ENCODE measurements at places on chromosomes 4 and X.

GRCh38 chr4:140149846-140150635, 3.9 kb downstream of the MAML3 start:
- no peak for DNase-seq

- no peak for DNase-seq
Measured at GRCh38 chr4:17690898-17691297, 76.5 kb downstream of the MED28 start.

GRCh38 chr4:55949482-55949802, 697 bp downstream of the CEP135 start:
- no peak for DNase-seq

GRCh38 chrX:37998586-37999262, 7.6 kb upstream of the SYTL5 start:
- no peak for DNase-seq

GRCh38 chr4:134636338-134637051, 434.9 kb upstream of the PABPC4L start:
- DNase-seq: no peak

GRCh38 chr4:118849867-118850487, 14.1 kb upstream of the SEC24D start:
- no peak for DNase-seq

GRCh38 chr4:186307497-186307896, 41.5 kb downstream of the F11 start:
- DNase-seq: no peak

- no peak for DNase-seq
Measured at GRCh38 chr4:114607056-114607455, 8.4 kb downstream of the UGT8 start.

- no peak for DNase-seq
Measured at GRCh38 chrX:28498658-28499057, 88.6 kb upstream of the IL1RAPL1 start.

DNA sequence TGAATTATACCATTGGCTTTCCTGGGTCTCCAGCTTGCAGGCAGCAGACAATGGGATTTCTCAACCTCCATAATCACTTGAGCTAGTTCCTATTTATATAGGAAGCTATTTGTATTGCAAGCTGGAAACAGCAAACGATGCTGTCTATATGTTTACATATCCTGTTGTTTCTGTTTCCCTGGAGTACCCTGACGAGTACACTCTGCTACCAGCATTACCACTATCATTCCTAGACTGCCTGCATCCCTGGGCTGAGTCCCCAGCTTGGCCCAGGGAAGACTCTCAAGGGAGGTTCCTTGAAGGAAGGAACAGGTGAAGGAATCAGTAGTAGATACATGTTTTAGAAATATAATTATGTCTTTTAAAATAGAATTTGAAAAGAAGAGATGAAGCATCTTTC, 81.4 kb downstream of the EVC2 start:
- no peak for DNase-seq

DNA sequence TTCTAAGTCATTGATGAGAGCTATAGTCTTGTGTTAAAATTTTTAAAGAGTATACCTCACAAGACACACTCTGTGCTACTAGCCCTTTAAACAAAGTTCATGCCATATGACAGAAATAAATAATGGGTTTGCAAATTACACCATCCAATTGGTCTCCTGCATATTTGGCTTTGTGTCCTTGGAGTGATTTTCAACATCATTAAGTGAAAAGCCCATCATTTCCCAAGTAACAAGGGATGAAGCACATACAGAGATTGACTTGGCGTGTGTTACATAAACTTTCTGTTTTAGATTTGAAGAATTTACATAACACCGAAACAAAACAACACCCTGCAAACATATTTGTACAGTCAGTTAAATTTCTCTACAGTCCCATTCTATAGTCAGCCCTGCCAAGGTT, 216.9 kb upstream of the NEIL3 start:
- DNase-seq: no peak

GRCh38 chrX:136030303-136031191, 45.3 kb downstream of the SLC9A6 start:
- no peak for DNase-seq

DNA sequence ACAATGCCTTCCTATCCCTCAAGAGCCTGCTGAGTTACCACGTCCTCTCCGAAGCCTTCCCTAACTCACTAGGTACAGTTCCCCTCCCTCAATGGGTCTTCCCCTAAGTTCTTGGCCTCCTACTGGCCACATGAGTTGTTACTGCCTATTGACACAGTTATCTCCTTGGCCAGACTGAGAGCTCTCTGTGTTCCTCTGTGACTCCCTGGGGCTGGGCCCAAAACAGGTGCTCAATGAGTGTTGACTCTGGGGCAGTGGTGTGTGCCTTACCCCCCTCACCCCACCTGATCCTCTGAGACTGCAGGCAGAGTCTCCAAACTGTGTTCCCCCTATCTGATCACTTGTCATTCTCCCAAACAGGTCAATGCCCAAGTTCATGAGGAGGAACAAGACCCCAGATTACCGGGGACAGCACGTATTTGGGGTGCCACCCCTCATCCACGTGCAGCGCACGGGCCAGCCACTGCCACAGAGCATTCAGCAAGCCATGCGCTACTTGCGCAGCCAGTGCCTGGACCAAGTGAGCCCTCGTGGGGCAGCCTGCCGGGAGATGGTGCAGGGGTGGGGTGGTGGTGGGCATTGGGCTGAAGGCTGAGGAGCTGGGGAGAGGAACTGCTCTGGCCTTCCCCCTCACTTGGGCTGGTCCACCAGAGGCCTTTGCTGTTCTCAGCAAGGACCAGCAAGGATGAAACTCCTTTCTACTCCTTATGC, 72.6 kb downstream of the STARD8 start:
- no peak for DNase-seq

GRCh38 chr4:26020083-26020668, 106.2 kb downstream of the SMIM20 start:
- DNase-seq: no peak

- DNase-seq: no peak
Measured at GRCh38 chr4:187865914-187866313, 129.7 kb upstream of the ZFP42 start.

DNA sequence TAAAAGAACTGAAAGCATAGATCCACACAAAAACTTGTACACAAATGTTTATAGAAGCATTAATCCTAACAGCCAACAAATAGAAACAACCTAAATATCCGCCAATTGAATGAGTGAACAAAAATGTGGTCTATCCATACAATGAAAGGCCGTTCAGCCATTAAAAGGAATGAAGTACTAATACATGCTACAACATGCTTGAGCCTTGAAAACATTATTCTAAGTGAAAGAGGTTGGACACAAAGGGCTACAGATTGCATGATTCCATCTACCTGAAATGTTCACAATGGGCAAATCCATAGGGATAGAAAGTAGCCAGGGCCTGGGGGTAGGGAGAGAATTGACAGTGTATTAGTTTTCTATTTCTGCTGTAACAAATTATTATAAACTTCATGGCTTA, 169.2 kb downstream of the SPCS3 start:
- DNase-seq: no peak

DNA sequence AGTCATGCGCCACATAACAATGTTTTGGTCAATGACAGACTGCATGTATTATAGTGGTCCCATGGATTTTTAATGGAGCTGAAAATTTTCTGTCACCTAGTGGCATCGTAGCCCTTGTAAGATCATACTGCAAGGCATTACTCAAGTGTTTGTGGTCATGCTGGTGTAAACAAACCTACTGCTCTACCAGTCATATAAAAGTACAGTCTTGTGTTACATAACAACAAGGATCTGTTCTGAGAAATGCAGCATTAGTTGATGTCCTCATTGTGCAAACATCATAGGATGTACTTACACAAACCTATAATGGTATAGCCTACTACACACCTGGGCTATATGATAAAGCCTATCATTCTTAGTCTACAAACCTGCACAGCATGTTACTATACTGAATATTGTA, 34.6 kb downstream of the COX18 start:
- DNase-seq: no peak

DNA sequence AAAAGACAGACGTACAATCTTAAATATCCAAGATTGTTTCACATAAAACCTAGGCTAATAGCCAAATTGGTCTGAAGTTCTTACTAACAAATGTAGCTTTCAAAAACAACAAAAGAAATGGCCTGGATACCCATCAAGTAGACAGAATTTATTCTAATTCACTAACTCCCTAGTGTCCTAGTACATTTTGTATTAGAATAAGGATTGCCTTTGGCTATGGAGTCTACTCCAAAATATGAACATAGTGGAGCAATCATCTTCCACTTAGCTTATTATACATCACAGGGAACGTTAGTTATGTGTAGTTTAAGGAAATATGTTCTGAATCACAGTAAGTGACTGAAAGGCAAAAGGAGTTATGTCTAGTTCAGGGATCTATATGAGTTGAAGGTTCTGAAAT, 81.7 kb downstream of the MAPK10 start:
- no peak for DNase-seq

- DNase-seq: peak; percentile 26
Measured at GRCh38 chr4:83535520-83536361, at the start of gene GPAT3. TSS of gene GPAT3 (plus strand) at chr4:83536108. CDS start at chr4:83536623, 515 bp downstream.

- DNase-seq: no peak
Measured at GRCh38 chrX:51456246-51456645, 40.1 kb downstream of the NUDT11 start.

DNA sequence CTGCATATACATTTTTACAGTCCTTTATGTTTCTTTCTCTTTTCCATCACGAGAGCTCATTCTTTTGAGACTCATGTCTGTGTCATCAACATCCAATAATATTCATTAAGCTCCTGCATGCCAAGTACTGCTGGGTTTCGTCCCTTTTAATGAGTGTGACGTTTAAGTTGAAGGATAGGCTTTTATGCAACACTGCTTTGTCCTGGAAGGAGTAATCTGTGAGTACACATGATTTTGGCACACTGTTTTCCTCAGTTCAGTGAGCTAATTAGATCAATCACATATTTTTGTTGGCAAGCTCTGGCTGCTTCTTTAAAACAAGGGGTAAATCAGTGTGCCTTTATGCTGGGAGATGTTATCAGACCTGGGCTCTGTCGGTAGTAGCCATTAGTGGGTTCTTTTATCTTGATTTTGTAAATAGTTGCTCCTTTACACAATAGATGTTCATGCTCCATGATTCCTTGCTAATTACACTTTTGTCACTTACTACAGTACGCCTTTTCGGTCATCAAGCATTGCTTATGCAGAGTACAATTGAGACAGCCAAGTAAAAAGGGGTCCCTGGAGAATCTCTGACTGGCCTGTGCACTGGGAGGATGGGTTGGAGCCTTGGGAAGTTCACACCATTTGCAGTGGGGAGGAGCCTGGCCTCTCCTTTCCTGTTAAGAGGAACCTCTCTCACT, 132.6 kb downstream of the FHIP1A start:
- DNase-seq: no peak

- DNase-seq: no peak
Measured at GRCh38 chrX:132393992-132394391, 94.8 kb downstream of the MBNL3 start.

GRCh38 chr4:121255986-121256750, 92.0 kb upstream of the TNIP3 start:
- peak; percentile 49 for DNase-seq

GRCh38 chrX:152405561-152405960, 45.6 kb downstream of the GABRA3 start:
- no peak for DNase-seq

GRCh38 chrX:41082783-41083182, 2.5 kb upstream of the USP9X start:
- DNase-seq: no peak

DNA sequence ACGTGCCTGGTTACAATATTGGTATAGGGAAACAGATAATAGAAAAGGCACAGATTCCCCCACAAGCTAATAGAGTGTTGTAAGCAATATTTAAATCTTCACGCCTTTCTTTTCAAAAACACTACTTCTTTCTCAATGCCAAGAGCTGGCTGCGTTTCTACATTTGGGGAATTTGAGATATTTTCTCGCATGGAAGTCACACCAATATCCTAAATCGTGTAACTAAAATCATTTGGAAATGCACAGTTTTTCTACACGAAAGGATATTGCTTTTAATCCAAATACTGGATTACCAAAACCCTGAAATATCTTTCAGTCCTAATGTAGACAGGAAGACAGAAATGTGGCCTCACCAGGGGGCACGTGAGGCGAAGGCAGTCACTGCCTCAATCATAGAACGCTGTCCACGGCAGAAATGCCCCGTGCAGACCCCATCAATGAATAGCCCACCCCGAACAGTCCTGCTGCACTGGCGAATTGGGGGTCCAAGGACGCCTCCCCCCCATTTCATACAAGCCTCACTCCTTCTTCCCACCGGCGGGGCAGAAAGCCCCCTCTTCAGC, 106.6 kb downstream of the NSUN7 start:
- no peak for DNase-seq

- no peak for DNase-seq
Measured at GRCh38 chr4:95674521-95674981, 125.8 kb upstream of the UNC5C start.

GRCh38 chrX:72392816-72393800, 87.4 kb upstream of the CITED1 start:
- no peak for DNase-seq

- DNase-seq: no peak
Measured at GRCh38 chrX:15072259-15072658, 197.6 kb downstream of the ASB9 start.

DNA sequence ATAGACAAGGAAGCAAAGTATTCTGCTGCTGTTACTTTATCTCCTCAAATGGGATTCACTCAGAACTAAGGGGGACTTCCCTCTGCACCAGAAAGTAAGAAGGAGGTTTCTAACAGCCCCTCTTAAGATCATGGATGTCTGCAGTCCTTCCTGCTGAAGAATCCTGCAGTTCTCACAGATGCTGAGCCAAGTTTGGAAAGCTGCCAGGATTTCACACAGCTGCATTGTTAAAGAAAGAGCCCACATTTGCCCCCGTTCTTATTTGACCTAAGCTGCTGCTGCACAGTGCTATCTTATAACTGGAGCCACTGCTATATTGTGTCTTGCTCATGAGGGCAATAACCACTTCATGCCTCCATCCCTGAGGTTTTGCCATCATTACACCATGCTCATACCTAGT, 81.1 kb downstream of the FAAH2 start:
- DNase-seq: no peak

DNA sequence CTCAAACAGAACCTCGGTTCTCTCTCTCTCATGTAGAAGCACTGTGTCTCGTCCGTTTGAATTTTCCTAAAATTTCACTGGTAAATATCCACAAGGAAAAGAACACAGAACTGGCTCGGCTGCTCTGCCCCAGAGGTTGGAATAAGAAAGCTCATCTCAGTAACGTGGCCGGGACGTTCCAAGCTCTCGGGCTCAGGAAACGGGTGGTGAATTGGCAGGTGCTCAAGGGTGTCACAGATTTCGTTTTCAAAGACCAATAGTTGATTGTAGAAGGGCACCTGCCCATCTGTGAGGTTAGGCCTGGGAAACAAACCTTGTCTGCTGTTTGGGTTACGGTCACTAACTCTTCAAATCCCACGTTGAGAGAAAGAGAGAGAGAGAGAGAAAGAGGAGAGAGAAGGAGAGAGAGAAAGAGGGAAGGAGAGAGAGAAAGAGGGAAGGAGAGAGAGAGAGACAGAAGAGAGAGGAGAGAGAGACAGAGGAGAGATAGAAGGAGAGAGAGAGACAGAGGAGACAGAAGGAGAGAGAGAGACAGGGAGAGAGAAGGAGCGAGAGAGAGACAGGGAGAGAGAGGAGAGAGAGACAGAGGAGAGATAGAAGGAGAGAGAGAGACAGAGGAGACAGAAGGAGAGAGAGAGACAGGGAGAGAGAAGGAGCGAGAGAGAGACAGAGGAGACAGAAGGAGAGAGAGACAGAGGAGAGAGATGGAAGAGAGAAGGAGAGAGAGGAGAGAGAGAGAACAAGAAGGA, 106.6 kb downstream of the CRLF2 start:
- DNase-seq: no peak

GRCh38 chr4:86919561-86920223, 15.1 kb upstream of the AFF1 start:
- DNase-seq: no peak
